ENCODE measurements at places on chromosomes 5 and 9. TPM values are rescaled to one million over a fixed set of nuclear protein-coding genes. Genes with fewer than 3 reads are reported as not detected.

Gene PCDHGA1
- not detected for total RNA-seq

Gene COL15A1
- 0.53 TPM for total RNA-seq

Gene COL27A1
- total RNA-seq: 0.15 TPM

Gene BTNL3
- total RNA-seq: not detected

Gene CFAP77
- not detected for total RNA-seq

Gene SPATA31D1
- total RNA-seq: not detected

Gene PCDHB7
- not detected for total RNA-seq

Gene ENDOG
- total RNA-seq: 22.3 TPM

Gene QRFP
- total RNA-seq: not detected

Gene ST6GALNAC6
- 93.5 TPM for total RNA-seq

Gene BRD9
- total RNA-seq: 58.6 TPM

Gene CLTB
- 56.7 TPM for total RNA-seq

Gene DMGDH
- 0.33 TPM for total RNA-seq

Gene IFNA1
- total RNA-seq: not detected

Gene SLC25A51
- 30.0 TPM for total RNA-seq

Gene TAF11L14
- total RNA-seq: not detected

Gene MRPL50
- 8.3 TPM for total RNA-seq

Gene HBEGF
- 13.5 TPM for total RNA-seq

Gene PRSS3
- total RNA-seq: not detected

Gene PCDHB4
- total RNA-seq: not detected

Gene ANKRD20A1
- not detected for total RNA-seq

Gene OTP
- not detected for total RNA-seq

Gene SPATA31E1
- total RNA-seq: not detected

Gene MYORG
- 4.2 TPM for total RNA-seq

Gene ITK
- total RNA-seq: 215 TPM

Gene PCDHA9
- total RNA-seq: not detected

Gene KCNN2
- not detected for total RNA-seq

Gene CCDC187
- total RNA-seq: not detected

Gene CTXN3
- total RNA-seq: not detected

Measured in activated CD8-positive, alpha-beta memory T cell treated with anti-CD3 and anti-CD28 coated beads, Interleukin-2, amount 10 ng/mL, durations not matched to agents 7 days and 5 days (primary cell).